CD4-positive, alpha-beta T cell treated with Interferon alpha-2 for 1 hour (primary cell): ENCODE measurements at places on chromosomes 12 and 14.
A peak's percentile ranks its signal among the peaks of the same experiment; 100 is the strongest.

DNA sequence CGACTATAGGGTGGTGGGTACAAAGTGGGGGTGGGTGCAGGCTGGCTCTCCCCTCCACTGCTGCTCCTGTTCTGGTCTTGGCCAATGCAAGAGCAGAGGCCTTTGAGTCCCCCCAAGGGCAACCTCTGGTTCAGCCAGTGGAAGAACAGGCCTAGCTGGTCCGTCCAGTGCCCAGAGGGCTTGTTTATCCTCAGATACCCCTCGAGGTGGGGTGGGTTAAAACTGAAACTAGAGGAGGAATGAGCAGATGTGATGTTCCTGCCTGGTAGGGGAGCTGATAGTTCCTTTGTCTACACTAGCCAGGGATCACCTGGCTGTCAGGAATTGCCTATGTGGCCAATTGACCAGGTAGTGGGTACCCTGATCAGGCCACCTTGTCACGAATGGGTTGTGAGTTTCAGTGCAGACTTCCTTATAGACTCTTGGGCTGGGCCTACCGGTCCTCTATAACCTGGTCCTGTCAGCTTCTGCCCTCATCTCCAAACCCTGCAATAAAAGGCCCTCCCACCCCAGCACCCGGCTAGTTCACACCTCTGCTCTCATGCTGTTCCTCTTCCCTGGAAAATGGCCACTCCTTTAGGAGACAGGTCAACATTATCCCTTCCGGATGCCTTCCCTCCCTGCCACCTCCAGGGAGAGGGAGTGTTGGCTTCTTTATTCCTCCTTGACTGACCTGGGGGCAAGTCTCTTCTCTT lies 10.7 kb upstream of the HSP90AA1 start:
- DNase-seq: no peak

DNA sequence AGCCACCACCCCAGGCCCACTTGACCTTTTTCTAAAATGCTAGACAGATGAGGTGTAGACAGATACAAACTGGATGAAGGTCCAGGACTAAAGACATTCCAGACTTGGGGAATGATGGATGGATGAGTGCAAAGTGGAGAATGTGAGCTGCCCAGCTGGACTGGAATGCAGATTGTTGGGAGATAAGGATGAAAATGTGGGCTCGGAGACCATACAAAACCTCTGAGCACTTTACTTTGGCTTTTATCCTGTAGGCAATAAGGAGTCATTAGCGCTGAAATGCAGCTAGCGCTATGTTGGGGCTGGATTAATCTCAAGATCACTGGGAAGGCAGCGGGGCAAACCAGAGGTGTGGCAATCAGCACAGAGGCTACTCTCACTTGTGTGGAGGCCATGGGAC lies 64.7 kb upstream of the GNPNAT1 start:
- no peak for DNase-seq

DNA sequence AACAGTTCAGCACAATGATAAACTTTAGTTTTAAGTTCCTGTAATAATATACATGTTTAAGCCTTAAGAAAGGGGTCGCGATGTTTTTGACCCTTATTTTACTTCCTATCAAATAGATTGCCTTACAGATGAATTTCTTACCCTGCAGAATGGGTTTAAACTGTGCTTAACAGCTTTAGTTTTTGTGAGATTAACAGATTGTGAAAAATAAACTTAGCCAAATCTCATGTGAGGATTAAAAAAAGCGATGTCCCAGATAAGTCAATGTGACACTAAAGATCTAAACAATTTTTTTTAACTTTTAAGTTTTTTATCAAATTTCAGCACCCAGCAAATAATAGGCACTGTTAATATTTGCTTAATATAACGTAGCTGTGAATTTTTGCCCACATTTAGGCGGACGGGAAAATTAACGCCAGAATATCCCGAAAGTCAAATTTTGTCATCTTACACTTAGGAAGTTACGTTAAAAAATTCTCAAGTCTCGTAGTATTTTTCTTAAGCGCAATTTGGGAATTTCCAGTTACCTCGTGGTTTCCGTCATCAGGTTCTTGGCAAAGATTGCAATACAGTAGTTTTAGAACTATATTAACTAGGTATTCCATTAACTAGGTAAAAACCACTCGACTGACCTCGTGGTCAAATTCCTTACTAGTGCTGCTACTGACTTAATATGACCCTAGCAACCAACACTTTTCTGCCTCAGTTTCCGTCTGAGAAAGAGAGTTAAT lies 1.2 kb downstream of the HNRNPC start:
- DNase-seq: peak; percentile 33

DNA sequence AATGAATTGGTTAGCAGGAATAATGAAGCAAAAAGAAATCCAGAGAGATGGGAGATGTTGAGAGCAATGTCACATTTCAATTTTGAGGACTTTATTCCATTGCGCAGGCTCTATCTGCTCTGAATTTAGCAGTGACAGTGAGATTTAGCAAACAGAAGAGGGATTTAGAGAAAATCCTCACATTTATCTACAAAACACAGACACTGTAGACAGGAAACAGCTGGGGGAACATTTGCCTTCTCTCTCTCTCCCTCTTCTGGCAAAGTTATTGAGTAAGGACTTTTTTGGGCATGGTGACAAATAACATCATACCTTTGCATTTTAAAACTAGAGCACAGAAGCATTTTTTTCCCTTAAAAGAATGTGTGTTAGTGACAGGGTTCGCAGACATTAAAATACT lies at the start of gene IGF1:
Gene IGF1, minus strand, starts transcription at position 158 of the 400 bp plus-strand sequence. CDS start 182 bp downstream, outside the sequence.
- no peak for DNase-seq

- DNase-seq: no peak
Measured at GRCh38 chr12:1598757-1599156, 4.4 kb upstream of the FBXL14 start.

DNA sequence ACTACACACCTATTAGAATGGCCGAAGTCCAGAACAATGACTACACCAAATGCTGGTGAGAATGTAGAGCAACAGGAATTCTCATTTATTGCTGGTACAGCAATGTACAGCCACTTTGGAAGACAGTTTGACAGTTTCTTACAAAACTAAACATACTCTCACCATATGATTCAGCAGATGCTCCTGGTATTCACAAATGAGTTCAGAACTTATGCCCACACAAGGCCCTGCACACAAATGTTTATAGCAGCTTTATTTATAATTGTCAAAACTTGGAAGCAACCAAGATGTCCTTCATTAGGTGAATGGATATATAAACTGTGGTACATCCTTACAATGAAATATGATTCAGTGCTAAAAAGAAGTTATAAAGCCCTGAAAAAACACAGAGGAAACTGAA lies 38.3 kb downstream of the PTHLH start:
- no peak for DNase-seq

DNA sequence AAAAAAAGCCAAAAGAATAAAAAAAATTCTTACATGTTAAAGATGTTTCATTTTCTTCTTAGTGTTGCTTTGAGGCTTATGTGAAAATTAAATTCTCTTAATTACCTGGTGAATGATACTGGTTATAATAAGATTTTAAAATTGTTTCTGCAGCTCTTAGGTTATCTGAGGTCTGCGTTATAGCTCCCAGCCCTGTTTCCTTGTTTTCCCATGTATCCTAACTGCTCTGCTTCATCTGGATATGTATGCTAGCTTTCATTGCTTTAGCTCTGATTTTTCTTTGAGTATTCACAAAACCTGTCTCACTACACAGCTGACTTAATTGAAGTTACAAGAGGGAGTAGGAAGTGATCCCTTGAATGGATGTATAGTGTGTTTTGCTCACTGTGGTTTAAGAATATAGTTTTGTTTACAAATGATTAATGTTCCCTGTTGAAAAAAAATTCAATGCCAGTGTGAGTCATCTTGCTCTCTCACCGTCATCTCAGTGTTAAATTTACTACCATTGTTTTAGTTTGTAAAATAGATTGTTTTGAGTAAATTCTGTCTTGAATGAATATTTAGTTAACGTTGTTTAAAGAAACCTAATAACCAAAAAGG lies 26.8 kb downstream of the CPSF6 start:
- DNase-seq: no peak

DNA sequence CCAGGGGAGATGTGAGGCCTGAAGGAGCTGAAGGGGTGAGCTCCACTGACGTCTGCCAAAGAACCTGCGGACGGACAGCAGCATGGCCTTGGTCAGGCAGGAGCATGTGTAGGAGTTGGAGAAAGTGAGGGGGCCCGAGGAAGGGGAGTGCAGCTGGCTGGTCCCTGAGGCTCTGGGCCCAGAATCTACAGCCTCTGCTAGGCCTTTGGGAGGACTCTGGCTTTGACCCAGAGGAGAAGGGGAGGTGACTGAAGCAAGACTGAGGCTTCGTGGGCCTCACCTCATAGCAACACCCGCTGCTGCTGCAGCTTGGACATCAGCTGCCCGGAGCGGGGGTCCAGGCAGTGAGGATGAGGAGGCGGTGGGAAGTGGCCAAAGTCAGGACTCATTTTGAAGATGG lies 216.6 kb upstream of the FKBP4 start:
- DNase-seq: no peak

GRCh38 chr14:99733211-99733539 lies 49.1 kb downstream of the CYP46A1 start:
- DNase-seq: no peak

DNA sequence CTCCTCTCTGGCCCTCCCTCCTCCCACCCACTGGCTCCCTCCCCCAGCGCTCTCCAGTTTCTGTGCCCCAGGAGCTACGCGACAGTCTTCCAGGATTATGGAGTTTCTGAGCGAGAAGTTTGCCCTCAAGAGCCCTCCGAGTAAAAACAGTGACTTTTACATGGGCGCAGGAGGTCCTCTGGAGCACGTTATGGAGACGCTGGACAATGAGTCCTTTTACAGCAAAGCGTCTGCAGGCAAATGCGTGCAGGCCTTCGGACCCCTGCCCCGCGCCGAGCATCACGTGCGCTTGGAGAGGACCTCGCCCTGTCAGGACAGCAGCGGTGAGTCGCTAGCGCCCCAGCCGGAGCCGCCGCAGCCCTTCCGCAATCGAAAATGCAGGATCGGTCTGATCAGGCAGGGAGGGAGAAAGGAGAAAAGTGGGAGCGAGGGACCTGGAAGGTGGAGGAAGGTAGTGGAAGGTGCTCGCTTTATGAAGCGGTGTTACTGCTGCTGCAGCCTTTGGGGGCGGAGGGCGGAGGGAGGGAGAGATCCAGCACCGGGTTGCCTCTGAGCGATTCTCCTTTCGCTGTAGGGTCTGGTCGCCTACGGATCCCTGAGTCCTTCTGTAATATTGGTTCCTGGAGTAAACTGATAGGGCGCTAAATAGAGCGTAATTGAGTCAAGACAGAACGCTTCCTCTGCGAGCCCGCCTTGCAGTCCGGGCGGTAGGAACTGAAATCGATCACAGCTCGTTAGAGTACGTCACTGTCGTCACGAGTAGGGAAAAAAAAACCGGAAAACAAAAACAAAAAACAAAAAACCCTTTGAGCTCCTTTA lies at the start of gene ALX1:
Gene ALX1, plus strand, starts transcription at position 56 of the 819 bp plus-strand sequence. Its CDS starts 42 bp downstream, at position 98.
- no peak for DNase-seq

GRCh38 chr12:52181746-52182145 lies 10.1 kb downstream of the KRT80 start:
- DNase-seq: no peak

DNA sequence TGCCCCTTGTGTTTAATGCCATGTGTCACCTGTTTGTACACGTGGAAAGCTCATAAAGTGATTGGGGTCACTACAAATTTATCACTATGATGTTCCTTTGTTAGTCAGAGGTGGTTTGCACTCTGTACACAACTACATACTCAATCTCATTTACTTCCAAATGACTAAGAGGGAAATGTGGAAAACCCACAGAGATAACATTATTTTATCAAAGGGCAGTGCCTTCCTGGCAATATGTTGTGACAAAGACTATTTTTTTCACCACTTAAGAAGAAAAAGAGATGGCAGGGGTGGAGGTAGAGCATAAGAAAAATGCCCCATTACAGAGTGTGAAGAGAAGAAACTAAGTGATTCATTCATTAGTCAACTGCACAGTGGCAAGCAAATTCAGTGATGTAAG lies 1064.1 kb upstream of the FLRT2 start:
- no peak for DNase-seq

DNA sequence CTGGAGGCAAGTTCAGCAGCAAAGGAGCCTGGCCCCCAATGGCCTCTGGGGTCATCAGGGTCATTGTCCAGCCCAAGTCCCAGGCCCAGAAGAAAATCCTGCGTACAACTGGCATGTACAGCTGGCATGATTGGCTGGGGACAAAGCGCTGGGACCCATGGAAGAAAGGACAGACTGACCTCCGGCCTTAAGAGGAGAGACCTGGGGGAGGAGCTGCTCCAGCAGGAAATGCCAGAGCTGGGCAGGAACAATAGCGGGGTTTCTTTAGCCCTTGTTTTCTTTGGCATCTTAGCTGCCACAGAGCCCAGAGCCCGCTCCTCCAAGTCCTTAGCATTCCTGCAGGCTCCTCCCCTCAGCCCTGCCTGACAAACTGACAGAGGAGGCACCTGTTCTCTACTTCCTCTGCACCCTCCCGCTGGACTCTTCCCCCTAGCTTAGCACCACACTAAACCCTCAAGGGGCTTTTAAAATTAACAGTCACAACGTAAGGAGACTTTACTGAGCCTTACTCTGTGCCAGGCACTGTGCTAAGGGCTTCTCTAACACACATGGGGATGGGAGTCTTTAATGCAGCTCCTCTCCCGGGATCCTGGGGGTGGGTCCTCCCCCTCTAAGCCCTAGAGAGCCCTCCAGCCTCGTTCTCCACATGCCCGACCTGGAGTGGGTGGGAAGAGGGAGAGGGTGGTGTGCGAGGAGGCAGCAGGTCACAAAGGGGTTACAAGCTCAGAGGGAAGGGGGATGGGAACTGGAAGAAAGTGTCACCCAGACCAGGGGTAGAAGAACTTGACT lies 1.8 kb upstream of the AQP5 start:
- DNase-seq: no peak

DNA sequence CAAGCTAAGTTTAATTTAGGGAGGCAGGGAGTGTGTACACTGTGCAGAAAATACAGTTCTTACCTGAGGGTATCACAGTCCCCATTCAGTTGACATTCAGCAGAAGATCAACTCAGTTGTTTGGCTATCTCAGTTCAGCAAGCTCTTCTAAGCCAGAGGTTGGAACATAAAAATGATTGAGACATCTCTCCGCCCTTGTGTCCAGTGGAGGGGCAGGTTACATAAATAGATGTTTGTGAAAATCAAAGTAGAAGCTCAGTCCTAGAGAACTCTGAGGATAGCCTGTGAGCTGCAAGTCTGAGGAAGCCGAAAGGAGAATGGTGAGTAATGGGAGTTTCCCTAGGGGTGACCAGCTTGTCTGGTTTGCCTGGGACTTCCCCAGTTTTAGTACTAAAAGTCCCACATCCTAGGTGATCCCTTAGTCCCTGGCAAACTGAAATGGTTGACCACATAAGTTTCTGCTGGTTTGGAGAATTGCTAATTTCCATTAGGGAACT lies 251.4 kb upstream of the ATP2B1 start:
- peak; percentile 36 for DNase-seq

- no peak for DNase-seq
Measured at GRCh38 chr12:72570601-72571000, 298.4 kb downstream of the TRHDE start.
